ENCODE measurements at places on chromosomes 11 and 22.
A peak's percentile ranks its signal among the peaks of the same experiment; 100 is the strongest.

GRCh38 chr11:83682611-83682973 is 396.4 kb upstream of the CCDC90B start:
- no peak for DNase-seq

GRCh38 chr11:94134651-94135512 is 6.2 kb downstream of the PANX1 start:
- DNase-seq, result no peak

DNA sequence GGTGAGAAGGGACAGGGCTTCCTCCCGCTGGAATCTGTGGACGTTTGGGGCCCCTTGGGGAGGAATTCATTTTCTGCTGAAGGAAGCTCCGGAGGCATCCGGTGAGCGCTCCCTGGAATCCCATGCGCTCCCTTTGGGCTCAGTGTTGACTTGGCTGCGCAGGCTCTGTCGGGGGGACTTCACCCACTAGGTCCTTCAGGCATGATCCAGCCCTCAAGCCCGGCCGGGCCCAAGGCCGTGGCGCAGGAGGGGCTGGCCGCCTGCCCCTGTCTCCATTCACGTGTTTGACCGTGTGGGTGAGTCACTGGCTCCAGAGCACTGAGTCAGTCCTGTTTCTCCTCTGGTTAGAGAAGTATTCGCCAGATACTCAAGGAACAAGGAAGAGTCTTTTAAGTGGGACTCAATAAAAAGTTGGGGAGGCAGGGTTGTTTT is 1.4 kb downstream of the CTTN start:
- no peak for DNase-seq

GRCh38 chr22:37636186-37636948 is 3.1 kb upstream of the SH3BP1 start:
- DNase-seq, result peak; percentile 42

DNA sequence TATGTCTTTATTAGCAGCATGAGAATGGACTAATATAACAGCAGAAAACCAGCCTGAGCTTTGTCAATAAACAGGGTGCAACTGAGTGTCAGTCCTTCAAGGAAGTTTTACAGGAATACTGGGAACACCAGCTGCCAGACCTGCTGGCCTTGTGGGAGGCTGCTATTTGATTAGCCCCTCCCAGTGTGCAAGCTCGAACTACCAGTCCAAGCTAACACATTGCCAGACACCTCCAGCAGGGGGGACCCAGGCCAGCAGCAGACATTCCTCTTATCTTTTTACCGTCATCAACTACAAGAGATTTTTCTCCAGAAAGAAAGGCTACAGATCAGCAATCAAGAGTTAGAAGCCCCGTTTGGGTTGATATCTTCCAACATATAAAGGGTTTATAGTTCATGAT is 942.8 kb upstream of the TENM4 start:
- no peak for DNase-seq

GRCh38 chr11:115579181-115579825 is 75.1 kb upstream of the CADM1 start:
- no peak for DNase-seq

GRCh38 chr22:37420686-37421467 is 6.4 kb downstream of the ELFN2 start:
- no peak for DNase-seq

DNA sequence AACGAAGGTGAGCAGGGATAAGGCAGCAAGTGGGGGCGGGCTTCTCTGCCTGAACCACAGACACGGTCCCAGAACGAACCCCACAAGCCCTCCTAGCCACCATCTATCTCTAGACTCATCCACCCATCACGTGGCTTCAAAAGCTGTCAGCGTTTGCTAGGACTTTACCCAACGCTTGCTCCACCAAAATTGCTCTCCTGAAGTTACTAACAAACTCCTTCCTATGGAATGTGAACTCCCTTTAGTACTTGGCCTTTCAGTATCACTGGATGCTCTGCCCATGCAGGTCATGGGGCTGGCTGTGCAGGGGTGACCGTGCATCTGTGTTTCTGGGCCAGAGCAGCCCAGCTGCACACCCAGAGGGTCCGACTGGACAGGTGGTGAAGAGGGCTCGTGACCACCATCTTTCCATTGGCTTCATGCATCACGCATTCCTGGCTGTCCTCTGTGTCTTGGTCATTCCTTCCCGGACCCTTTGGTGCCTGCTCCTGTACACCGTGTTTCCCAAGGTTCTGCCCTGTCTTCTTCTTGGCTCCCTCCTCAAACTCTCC is 85.1 kb downstream of the MYO7A start:
- DNase-seq, result no peak

DNA sequence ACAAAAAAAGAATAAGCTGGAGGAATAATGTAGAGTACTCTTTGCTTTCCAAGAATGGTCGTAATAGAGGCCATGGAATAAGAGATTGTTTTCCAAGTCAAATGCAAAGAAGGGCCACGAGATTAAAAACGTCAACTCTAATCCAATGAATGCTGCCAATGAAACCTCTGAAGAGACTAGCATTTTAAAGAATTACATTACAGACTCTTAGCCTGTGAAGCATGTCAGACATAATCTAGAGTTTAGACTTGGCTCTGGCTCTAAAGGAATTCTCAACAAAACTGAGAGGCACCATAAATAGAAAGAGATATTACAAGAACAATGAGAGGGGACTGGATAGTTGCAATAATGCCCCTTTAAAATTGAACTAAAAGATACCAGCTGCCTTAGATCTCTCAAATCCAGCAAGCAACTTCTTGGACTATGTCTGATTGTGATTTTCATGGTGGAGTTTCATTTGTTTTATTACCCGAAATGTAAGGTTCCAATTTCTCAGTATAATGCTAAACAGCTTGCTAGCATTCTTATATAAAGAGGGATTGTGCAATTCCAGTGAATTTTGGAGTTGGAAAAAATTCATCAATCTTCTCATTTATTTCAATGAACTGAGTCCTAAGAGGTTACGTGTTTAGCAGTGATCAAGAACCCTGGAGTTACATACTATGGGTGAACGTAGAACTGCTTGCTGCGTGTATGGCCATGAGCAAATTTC is 5.6 kb downstream of the ETS1 start:
- no peak for DNase-seq

DNA sequence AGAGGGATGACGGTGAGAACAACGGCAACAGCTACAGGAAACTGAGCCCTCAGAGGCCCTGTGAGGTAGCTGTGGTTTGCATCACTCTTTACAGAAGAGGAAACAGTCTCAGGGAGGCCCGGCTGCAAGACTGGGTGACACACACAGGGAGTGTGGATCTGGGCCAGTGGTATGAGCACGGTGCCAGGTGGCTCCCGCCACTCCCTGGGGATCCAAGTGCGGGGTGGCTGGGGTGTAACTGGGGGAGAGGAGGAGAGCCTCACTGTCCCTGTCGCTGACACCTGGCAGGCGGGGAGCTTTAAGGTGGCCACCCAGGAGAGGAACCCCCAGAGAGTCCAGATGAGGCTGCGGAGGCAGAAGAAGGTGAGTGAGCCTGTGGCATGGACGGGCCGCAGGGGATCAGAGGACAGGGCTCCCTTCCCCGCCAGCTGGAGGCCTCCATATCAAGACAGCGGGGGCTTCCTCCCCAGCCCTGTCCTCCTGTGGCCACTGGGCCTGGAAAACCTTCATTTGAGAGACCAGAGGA is 5.6 kb downstream of the RGL4 start:
- DNase-seq, result peak; percentile 85

- DNase-seq, result no peak
These were observed 9.7 kb downstream of the MAML2 start for GRCh38 chr11:96333191-96333719.

DNA sequence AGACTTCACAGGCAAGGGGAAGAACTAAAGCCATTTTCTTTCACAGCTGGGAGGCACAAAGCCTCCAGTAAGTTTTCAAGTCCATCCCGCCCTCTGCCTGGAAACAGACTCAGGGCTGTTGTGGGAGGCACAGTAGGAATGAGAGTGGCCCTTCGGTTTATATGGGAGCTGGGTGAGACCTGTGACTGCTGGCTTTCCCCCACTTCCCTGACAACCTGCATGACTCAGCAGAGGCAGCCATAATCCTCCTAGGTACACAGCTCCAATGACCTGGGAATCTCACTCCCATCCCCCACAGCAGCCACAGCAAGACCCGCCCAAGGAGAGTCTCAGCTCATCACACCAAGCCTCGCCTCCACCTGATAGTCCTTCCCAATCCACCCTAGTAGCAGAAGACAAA is 12.1 kb upstream of the TMEM45B start:
- no peak for DNase-seq

DNA sequence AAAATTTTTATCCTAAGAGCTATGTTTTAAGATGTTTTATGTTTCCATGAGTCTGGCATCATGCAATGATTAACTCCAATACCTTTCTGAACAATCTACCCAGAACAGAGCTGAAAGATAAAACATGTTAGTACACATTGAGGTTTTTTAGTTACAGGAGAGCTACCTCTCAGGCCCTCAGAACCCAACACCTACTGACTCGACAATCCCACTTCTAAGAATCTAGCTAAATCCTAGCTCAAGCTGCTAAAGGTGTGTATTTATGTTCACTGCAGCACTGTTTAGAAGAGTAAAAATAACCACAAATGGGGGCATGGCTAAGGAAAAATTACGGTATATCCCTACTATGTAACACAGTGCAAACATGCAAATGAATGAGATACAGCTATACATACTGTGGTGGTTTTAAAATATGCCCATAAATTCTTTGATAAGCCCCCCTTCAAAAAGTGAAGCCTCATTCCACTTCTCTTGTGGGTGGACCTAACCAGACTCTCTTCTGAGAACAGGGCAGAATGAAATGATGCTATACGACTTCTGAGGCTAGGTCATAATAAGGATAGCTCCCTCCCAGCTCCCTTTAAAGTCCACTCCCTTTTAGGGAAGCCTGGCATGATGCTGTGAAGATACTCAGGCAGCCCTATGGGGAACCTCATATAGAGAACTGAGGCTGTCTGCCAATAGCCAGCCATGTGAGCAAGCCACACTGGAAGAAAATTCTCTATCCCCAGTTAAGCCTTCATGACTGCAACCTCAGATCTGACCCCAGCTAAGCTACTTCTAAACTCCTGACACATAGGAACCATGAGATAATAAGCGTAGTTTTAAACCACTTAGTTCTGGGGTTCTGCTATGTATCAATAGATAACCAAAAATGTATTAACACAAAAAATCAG is 29.5 kb downstream of the TMEM123 start:
- no peak for DNase-seq

GRCh38 chr22:36204001-36204631 is 2.5 kb upstream of the APOL4 start:
- DNase-seq, result no peak

GRCh38 chr11:61732705-61733104 is 19.7 kb upstream of the MYRF start:
- no peak for DNase-seq

GRCh38 chr22:36253523-36254490 is 874 bp downstream of the APOL1 start:
- no peak for DNase-seq

- DNase-seq, result no peak
These were observed 41.5 kb upstream of the CYP2D6 start for GRCh38 chr22:42171946-42172719.

DNA sequence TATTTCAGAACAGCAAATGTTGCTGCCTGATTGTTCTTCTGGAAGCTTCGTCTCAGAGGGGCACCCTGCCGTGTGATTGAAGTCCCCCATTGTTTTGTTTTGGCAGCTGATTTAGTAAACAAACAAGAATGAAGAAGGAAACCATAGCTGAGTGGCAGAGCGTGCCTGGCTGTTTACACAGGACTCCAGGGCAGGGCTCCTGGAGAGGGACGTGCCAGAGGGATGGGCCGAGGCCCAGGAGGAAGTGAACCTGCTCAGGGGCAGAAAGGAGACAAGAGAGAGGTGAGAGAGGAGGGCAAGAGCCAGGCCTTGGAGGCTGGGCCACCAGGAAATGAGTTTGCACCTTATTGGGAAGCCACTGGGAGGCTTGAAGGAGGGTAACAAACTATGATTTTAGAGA is 85.5 kb upstream of the B3GAT1 start:
- no peak for DNase-seq

DNA sequence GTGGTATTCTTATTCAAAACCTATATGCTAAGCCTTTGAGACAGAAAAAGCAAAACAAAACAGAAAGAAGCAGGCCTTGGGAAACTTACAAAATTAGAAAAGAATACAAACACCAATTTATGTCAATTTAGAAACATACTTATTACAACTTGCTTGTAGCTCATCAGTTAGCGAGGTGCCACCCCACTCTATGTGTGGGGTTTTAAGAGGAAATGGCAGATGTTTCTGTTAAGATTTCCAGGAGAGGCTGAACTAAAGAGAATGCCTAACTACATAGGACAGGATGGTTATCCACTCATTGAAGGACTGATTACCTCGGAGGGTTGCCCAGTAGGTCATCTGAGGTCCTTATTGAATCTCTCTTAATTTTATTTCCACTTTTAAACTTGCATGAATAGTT is 302.0 kb downstream of the ETS1 start:
- DNase-seq, result peak; percentile 39

DNA sequence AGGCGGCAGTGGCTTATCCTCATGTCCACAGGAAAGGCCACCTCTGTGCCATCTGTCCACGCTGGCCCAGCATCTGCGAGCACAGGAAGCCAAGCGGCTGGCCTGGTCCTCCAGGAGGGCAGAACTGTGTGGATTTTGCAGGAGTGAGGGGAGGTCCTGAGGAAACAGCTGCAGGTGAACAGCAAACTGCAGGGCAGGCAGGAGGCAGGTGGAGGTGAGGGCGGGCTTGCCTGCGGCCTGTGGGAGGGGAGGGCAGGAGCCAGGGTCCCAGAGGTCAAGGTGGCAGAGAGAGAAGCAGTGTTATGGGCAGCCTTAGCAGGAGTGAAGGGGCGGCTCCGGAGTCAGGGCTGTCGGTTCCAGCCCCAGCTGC is 369.7 kb downstream of the SHANK2 start:
- DNase-seq, result no peak

DNA sequence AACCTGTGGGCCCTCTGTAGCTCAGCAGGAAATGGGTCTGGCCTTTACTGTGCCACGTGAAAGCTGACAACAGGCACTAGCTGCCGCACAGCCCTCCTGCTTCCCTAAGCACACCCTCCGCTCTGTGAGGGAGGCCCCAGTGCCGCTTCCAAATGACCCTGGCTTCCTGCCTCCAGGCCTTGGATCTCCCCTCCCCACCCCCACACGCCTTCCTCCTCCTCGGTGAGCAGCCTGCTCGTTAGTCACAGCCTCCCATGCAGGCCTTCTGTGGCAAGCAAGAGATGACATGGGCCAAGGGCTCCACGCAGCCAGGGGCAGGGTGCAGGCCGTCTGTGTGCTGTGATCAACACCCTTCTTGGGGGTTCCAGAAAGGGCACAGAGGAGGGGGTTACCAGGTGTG is 15.3 kb upstream of the RASL10A start:
- no peak for DNase-seq

DNA sequence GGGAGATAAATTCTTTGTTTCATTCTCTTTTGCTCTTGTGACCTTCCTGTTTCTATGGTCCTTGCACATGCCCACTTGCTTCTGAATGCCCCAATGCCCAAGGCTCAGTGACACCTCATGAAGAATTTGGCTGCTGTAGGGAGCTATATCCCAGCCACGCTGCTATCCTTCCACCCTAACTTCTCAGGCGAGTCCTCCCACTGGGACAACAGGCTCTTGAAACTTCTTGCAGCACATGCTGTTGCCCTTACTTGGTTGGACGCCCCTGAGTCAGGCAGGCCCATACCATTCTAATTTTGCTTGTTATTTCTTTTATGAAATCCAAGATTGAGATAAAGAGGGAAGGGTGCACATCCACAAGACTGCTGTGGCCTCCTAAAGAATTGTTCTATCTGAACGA is 57.6 kb upstream of the BLID start:
- no peak for DNase-seq

GRCh38 chr11:41497974-41498373 is 38.5 kb upstream of the LRRC4C start:
- no peak for DNase-seq
